H9 (cell line): ENCODE measurements at places on chromosomes 11 and 22.

DNA sequence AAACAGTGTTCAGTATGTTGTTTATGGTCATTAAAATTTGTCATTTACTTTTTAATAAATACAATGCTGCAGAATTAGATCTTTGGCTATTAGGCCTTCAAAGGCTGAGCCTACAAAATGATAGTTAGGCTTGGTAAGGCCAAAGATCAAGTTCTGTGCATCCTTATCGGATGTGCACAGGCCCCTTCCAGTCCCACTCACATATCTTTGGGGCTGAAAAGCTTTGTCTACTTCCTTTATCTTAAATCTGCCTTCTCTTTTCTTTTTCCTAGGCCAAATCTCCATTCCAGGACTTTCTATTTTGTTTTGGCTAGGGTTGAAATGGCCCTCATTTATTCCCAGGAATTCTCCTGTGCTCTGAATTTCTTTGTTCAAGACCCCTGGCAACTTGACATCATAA is 3.4 kb upstream of the GLB1L2 start:
- DNase-seq = no peak

DNA sequence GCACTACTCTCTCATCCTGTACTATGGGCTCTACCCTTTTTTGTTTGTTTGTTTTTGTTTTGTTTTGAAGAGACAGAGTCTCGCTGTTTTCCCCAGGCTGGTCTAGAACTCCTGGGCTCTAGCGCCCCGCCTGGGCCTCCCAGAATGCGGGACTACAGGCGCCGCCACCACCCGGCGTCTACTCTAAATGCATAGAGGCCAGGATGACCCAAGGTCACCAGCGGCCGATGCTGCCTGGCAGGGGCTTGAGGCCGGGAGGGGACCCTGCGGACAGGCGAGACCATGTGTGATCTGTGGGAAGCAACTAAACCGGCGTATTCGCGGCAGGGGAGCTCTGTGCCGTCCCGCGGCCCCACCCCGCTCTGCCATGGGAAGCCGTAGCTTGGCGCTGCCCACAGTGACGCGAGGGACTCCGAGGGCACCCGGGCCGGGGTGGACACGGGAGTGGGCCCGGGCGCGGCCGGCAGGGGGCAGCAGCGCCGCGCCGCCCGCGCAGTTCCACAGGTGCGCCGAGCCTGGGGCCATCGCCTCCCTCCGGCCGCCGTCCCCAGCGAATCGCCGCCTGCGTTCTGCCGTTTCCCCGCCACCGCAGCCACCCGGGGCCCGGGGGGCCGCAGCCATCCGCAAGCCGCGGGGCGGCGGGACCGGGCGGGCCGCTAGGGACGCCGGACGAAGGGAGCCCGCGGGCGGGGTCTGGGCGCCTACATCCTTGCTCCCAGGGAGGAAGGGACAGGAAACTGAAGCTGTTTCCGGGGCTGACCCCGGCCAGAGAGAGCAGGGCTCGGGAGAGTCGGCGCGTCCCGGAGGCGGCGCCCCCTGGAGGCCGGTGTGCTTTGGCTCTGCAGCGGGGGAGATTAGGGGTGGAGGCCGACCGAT is 12.3 kb upstream of the HDHD5 start:
- peak; percentile 94 for DNase-seq

DNA sequence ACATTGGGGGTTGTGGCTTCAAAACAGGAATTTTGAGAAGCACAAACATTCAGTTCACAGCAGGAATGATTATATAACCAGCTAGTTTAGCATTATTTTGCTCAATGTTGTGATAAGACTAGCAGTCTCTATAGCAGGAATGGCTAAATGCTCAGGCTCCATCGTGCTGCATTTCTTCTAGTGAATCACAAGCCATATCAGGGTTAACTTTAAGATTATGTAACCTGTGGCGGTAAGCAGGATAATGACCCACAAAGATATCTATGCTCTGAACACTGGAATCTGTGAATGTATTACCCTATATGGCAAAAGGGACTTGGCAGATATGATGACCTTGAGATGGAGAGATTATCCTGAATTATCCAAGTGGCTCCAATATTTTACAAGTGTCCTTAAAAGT is 14.8 kb downstream of the FSHB start:
- DNase-seq = no peak

DNA sequence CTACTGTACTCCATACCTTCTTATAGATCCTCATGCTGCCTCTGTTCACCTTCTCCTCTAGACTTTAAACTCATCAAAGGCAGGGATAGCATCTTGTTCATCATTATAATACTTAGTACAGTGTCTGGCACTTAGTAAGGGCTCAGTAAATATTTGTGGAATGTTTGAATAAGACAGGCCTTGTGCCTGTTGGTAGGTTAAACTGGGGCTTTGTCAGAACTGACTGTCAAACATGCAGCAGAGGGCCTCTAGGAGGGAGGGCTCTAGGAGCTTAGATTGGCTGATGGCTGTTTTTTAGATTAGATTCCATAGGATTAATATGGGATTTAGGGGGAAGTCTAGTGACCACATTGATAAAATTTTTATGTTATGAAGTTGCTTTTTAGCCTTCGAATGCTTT is 70.8 kb downstream of the RNF169 start:
- DNase-seq = no peak

DNA sequence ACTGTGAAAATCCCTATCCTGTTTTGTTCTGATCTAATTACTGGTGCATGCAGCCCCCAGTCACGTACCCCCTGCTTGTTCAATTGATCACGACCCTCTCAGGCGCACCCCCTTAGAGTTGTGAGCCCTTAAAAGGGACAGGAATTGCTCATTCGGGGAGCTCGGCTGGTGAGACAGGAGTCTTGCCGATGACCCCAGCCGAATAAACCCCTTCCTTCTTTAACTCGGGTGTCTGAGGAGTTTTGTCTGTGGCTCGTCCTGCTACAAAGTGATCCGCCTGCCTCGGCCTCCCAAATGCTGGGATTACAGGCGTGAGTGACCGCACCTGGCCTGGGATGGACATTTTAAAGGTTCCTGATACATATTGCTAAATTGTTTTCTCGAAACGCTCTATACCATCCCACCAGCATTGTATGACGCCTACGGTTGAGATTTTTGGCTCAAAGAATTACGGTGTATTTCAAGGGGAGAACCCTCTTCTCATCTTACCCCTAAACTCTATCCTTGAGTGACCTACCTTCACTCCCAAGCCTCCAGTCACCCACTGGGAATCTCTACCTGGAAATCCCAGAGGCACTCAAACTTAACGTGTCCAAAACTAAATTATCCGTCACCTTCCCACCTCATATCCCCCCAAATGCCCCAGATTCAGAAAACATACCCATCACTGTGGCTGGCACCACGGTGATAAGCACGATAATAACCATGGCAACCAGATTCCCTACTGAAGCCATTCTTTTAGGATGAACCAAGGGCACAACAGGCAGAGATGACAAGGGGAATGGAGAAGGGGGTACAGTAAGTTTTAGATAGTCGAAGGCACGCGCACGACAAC is 789 bp upstream of the POLA2 start:
- DNase-seq = no peak
